ENCODE measurements at places on chromosomes 2 and 18.

DNA sequence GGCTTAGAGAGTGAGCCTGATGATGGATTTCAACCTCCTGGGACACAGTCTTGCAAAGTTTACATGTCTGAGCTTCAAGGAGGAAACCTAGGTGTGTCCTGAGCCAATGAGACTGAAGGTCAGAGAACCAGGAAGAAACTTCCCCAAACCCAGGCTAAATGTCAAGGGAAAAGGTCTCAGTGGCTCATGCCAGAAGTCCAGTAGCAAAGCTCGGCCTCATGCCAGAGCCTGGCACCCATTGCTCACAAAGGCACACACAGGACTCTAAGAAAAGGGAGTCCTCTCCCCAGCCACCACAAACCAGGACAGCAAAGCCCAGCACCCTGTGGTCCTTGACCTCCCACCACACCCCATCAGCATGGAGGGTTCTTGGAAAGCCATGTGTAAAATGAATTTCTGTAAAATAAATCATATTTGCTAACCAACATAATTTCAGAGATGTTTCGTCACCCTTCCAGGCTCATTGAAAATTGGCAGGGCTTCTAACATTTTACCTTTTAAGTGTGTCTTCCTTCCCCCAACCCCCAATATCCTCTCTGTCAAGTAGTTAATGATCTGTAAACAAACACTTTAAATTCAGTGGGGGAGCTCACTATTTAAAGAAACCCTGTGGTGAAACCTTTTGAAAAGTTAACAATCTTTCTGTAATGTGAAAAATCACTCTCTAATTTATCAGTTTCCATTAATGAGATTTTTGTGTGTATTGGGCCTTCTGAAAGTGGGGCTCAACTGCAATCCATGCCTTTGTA lies 77.1 kb downstream of the BCL11A start:
- no peak for DNase-seq

DNA sequence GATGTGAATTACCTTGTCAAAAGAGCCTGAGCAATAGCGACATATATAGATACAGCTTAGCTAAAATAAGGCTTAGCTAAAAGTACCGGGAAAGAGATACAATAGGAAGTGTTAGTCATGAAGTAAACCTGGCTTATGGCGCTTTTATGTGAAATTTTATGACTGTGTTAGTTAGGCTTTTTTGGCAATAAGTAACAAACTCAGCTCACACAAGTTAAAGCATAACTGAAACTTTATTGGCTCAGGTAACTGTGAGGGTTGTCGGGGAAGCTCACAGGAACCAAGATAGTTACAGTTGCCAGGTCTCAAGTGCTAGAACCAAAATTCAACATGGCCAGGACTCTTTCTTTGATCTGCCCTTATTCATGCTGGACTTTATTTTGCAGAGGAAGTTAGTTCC lies 925.0 kb upstream of the GYPC start:
- no peak for DNase-seq

- DNase-seq: no peak
Observed at GRCh38 chr18:13871701-13872100, 43.6 kb downstream of the MC2R start.

- DNase-seq: no peak
Observed at GRCh38 chr2:65706411-65706810, 274.0 kb upstream of the SPRED2 start.

GRCh38 chr2:46177461-46178089 lies 119.6 kb upstream of the EPAS1 start:
- DNase-seq: no peak

GRCh38 chr2:28768422-28768821 lies 16.8 kb downstream of the PPP1CB start:
- DNase-seq: no peak

DNA sequence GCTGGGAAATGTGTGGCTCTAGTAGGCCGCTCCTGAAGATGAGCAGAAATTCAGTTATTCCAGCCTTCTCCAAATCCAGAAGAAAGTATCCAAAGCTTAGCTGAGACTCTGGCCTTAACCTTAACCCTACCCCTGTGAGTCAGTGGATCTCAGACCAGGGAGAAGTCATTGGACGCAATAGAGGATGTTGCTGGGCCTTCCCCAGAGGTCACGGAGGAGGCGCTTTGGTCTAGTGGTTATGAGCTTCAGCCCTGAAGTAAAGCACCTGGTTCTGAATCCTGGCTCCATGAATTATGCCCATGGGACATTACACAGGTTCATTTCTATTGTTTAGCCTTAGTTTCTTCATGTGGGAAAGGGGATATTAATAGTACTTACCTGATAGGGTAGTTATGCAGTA lies 24.0 kb downstream of the PKDCC start:
- no peak for DNase-seq

- DNase-seq: no peak
Observed at GRCh38 chr2:110843959-110844510, 111.7 kb downstream of the ACOXL start.

DNA sequence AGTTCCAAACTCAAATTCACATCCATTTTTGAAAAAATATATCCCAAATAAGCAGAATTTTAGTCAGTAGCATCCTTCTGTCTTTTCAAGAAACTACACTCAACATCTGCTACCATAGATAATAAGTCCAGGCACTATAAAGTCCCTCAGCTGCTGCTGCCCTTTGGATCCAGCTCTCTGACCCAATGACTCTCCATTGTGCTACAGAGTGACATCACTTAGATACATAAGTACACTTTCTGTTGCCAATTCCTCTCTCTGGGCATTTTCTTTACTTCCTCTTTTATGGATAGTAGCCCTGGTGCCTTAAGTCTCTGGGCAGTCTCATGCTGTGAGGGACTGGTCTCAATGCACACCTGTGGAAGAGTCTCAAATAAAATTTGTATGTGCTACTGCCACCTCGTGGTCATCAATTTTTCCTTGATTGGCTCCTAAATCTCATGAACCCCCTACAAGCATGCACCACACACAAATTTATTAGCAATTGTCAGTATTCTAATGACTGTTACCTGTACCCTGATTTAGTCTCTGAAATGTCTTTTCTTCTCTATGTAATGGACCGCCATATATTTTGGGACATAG lies 219.2 kb downstream of the LRP1B start:
- no peak for DNase-seq

Measured in prostate gland (tissue), 2 donors.